ENCODE measurements at places on chromosomes 7 and 10.

DNA sequence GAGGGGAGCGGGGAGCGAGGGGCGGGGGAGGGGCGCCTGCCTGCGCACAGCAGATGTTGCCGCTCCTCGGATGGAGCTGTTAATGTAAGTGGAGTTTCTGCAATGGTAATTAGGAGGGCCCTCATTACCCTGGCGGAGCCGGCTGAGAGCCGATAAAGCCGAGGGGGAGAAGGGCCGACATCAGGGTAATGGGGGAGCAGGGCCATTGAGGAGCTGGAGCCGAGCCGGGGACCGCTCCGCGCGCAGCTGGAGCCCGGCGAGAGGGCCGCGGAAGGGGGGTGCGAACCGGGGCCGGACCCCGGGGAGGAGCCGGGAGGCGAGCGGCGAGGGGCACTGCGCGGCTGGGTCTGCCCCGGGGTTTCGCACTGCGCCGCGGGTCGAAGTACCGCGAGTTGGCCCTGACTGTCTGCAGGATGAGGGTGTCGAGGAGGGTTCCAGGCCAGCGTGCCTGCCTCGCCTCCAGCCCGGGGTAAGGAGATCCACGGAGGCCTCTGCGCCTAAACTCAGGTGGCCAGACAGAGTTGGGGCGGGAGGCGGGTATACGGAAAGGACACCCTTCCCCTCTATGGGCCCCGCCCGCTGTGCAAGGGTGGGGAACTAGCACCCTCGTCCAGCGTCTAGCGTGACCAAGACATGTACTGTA is 55.0 kb upstream of the LBX1 start:
- DNase-seq: no peak

DNA sequence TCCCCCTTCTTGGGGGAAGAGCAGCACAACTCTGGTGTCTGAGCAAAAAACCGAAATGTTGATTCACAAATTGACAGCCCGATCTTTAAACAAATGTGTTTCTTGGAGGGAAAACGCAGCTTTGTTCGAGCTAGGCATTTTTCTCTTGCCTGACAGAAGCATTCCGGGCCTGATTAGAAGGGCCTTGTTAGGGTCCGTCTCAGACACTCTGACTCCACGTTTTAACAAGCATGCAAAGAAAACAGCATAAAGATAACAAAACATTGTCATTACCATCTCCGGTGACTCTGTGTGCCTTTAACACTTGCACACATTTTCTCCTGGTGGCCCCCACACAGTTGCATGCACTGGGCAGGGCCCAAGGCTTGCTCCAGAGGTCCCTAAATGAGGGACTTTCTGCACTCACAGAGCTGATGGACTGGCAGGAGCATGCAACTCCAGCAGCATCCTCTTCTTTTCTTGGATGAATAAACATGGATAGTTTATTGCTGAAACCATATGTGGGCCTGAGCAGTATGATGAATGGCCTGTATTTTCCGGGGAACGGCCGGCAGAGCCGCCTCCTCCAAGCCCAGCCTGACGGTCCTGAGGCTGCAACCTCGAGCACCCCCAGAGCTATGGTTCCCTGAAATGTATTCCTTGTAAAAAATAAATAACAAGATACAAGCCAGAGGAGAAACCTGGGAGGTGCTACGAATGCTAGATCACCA is 50.9 kb downstream of the EBF3 start:
- no peak for DNase-seq

DNA sequence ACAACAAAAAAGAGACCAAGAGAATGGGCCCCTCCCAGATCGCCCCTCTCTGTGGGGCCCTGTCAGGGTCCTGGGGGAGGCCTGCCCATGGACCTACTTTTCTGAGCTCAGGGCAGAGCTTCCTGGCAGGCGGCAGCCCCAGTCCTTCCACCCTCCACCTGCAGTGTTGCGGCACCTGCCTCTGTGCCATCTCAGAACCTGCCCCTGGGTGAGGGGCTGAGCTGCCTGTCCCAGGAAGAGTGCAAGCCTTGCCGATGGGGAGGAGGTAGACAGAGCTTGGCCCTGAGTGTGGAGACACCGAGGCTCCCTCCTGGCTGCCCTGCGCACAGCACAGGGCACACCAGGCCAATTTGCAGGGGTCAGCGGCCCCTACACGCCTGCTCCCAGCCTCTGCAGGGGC is 67.5 kb downstream of the UNCX start:
- no peak for DNase-seq

GRCh38 chr10:7186387-7187018 is 224.3 kb downstream of the SFMBT2 start:
- no peak for DNase-seq

DNA sequence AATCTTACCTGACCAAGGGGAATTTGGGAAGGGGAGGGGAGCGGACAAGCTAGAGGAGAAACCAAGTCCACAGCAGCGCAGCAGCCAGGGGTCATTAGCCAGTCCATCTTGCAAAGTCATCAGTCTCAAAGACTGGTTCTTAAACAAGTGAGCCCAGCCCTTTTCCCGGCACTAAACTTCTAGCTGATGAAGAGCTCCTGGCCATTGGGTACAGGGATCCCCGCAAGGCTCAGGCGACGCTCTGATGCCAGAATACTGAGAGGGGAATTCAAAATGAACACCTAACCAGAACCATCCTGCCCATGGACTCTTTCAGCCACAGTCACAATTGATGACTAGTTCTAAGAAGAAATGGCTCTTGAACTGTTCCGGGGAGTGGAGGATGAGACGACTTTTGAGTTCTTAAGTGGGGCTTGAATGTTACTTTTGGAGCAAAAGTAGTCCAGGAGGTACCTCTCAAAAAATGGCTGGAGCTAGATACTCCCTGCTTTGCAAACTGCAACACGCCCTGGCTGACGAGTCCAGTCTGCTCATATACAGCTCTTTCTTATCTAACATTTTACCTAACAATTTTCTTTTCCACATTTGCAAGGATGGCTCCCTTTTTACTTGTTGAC is 2.5 kb upstream of the TWIST1 start:
- no peak for DNase-seq

- no peak for DNase-seq
Measured at GRCh38 chr7:77575187-77575586, 38.1 kb downstream of the PTPN12 start.

- no peak for DNase-seq
Measured at GRCh38 chr10:116952729-116953128, 52.3 kb downstream of the SHTN1 start.

DNA sequence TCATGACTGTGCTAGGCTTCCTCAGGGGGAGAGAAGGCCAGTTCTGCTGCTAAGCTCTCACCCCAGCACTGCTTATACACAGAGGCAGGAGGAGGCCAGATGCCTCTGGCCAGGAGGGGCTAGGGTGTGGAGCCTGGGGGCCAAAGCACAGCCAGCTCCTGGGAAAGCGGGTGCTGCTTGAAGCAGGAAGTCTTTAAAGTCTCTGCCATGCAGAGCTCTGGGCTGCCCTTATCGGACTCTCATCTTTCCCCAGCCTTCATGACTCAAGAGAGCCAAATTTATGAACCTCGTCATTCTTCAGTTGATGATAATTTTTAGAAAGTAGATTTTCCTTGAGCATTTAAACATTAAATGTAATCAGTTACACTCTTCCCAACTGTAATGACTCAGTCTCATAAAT is 11.2 kb upstream of the TSPAN14 start:
- no peak for DNase-seq

GRCh38 chr7:44291733-44292419 is 33.5 kb downstream of the CAMK2B start:
- DNase-seq: no peak
